ENCODE measurements at places on chromosomes 3 and 15.

GRCh38 chr15:78810362-78811123 is 721 bp downstream of the ADAMTS7 start:
- DNase-seq = no peak

- DNase-seq = no peak
These were observed 137.7 kb downstream of the FILIP1L start for GRCh38 chr3:99976584-99976983.

DNA sequence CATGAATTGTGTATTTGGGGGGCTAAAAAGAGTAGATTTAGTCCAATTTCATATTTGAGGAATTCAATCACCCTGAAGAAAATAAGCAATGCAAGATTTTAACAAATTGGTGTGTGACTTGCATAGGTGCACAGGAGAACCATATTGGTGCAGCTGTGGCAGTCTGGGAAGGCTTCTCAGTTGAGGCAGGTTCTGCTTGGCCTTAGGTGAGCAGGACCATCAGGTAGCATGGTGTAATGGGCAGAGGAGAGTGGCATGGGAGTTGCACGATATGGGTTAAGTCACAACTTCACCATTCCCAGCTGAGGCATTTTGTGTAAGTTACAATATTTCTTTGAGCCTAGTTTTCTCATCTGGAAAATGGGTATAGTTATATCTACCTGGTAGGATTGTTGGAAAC is 10.5 kb downstream of the EBLN2 start:
- DNase-seq = no peak

- no peak for DNase-seq
These were observed 87.2 kb downstream of the TJP1 start for GRCh38 chr15:29734917-29735572.

DNA sequence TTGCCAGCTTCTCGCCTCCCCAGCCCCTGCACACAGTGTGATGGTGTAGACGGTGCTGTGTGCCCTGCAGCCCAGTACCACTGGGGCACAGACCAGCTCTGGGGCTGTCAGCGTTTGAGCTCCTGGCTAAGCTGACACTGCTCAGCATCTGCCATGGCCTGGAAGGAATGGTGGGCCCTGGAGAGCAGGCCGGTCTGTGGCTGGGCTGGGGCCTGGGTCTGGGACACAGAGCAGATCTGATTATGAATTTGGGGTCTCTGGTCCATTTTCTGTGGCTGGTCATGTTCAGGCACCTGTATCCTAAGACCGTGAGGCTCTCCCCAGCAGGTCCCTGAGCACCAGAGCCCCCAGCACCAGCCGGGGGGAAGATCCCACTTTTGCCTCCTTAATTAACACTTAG is 34.7 kb downstream of the HCN4 start:
- DNase-seq = no peak

GRCh38 chr3:74124782-74125181 is 489.7 kb downstream of the CNTN3 start:
- no peak for DNase-seq

GRCh38 chr3:188706599-188706998 is 465.2 kb upstream of the TPRG1 start:
- no peak for DNase-seq

- no peak for DNase-seq
These were observed 53.0 kb downstream of the PLSCR2 start for GRCh38 chr3:146416366-146416765.

GRCh38 chr3:197525706-197526105 is 30.1 kb downstream of the BDH1 start:
- DNase-seq = no peak

DNA sequence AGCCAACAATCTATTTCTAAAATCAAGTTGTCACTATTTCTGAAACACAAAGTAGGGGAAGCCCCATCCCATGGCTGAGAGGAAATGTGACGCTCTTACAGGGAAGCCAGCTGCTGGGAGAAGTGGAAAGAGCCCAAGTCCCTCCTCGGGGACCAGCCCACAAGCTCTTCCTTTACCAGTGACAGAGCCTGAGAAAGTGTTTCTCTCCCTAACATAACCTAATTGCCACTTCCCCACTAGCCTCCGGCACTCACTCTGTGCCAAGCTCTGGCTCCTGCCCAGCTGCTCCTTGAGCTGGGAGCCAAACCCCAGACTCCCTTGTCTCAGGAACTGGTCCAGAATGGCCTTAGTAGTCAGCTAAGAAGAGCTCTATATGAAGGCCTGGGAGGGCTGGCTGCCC is 42.9 kb downstream of the TNFAIP8L3 start:
- no peak for DNase-seq

DNA sequence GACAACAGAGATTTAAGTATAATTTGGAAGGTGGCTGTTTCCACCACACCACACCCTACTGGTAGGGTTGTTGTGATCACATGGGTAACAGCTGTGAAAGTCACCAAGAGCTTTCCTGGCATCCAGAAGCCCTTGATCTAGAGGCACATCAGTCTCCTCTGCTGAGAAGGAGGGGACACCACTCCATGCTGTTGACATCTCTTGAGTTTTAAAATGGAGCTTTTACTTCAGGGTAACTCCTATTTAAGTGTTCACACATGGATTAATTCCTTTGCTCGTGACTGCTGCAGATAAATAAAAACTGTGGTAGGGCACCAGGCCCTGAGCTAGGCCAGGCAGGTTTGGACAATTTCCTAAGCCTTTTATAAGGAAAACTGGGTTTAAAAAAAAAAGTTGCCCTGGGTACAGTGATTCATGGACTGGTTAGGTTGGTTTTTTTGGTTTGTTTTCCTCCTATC is 7.5 kb downstream of the EXOSC7 start:
- DNase-seq = no peak

DNA sequence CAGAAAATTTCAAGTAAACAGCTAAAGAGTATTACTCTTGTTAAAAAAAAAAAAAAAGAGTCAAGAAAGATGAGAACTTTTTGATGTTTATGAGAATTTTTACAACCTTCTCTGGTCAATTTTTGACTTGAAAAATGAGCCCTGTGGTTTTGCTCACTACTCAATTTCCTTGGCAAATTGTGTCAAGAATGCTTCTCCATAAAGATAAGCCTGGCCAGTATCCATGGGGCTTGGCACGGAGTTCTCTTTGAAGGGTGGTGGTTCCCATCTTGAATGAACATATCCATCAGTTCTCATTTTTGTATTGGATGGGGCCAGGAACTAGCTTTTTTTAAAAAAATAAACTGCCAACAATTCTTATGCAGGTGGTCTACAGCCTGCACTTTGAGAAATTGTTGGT is 179.9 kb downstream of the RYR3 start:
- no peak for DNase-seq

- DNase-seq = no peak
These were observed 28.2 kb upstream of the BCL6 start for GRCh38 chr3:187773233-187774184.

DNA sequence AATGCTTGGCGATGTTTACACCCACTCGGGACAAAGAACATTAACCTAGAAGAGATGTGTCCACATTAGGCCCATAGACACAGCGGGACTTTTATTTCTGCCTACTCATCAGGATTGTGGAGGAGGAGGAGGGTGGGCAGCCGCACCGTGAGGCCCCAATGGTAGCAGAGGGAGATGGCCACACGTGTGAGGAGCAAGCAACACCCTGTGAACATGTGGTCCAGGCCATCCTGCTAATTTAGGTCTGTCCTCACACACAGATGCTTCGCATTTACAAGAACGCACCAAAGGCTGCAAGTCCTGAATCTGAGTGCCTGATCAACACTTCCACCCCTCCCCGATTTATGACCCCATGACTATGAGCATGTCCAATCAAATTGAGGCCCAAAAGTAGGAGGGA is 560.0 kb downstream of the GABRG3 start:
- DNase-seq = no peak

- DNase-seq = no peak
These were observed 399.5 kb upstream of the GOLIM4 start for GRCh38 chr3:168495270-168495669.

GRCh38 chr15:79004336-79004735 is 59.5 kb upstream of the CTSH start:
- DNase-seq = no peak

DNA sequence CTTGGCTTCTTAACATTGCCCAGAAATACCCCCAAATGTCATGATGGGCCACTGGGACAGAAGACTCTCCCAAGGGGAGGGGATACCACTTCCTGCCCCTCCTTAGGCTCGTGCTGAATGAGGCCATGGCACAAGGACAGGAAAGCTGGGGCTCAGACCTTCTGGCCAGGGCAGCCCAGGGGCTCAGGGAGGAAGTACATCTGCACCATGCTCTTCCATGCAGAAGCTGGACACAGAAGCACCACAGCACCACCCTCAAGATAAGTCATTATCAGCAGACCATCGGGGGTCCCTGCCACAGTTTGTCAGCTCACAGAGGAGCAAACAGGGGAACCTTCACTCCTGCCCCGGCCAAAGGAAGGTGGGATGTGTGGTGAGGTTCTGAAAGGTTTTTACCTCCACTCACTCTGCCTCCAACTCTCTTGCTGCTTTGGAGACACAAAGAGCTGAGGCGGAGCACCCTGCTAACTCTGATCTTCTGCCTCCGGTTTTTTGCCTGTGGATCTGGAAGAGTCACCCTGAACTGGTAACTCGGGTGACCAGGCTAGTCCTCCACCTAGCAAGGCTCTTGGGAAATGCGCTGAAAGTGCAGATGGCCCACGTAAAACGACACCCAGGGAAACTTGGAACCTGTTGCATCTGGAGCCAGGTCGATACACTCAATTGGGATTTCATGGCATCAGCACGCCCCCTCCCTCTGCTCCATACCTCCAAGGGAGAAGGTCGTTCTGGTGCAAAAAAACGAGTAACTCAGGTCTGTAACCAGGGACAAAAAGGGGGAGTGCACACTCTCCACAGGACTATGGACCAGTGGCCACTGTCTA is 8.3 kb downstream of the BMF start:
- no peak for DNase-seq

- no peak for DNase-seq
These were observed 27.8 kb downstream of the SPTSSB start for GRCh38 chr3:161343540-161343939.

DNA sequence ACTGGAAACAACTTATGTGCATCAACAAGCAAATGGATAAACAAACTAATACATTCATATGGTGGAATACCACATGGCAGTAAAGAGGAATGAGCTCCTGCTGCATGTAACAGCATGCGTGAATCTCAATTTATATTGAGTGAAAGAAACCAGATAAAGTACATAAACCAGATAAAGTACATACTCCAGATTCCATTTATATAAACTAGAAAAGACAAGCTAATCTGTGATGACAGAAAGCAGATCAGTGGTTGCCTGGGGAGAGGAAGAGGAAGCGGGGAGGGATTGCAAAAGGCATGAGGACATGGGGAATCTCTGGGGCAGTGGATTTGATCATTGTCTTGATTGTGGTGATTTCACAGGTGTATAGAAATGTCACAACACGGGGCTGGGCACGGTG is 34.2 kb downstream of the LIMD1 start:
- DNase-seq = no peak

- no peak for DNase-seq
These were observed 37.8 kb upstream of the ATP10A start for GRCh38 chr15:25900901-25901300.

DNA sequence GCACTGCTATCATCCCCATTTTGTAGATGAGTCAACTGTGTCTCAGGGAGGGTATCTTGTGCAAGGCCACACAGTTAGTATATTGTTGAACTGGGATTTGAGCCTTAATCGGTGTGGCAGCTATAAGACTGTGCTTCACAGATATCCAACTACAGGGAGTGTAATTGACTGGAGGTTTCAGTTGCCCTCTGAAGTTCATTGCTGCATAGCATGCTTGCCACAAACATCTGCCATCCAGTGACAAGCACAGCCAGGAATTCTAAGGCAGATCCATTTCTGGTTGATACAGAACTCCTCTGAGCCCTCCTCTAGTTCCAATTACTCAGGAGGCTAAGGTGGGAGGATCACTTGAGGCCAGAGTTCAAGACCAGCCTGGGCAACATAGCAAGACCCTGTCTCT is 16.4 kb downstream of the FSD2 start:
- no peak for DNase-seq

GRCh38 chr3:50495609-50496423 is 7.6 kb downstream of the CACNA2D2 start:
- DNase-seq = no peak

DNA sequence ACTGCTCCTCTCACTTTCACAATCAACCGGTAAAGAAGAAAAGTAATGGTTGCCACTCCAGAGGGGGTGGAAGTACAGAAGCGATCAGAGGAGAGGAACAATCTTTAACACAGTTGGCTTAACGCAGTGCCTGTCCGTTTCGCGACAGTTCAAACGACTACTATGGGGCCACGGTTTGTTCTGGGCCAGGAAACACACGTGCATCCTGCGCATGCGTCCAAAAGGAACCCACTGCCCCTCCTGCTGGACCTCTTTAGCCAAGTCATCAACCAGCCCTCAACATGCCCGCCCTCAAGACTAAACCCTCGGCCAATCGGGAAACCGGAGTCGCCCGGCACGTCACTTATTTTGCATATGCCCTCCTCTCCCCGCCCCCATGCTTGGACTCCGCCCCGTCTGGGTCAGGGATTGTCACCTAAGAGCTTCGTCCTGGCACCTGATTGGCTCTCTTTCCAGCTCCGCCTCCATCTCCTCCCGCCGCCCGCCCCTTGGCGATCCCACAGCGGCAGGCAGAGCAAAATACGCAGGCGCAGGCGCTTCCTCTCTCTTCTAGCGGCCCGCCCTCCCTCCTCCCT is 345 bp upstream of the CDV3 start:
- DNase-seq = peak; percentile 100

- DNase-seq = no peak
These were observed 315.1 kb upstream of the MME start for GRCh38 chr3:154764856-154765640.

GRCh38 chr3:39376959-39377634 is 6.1 kb upstream of the SLC25A38 start:
- DNase-seq = no peak

DNA sequence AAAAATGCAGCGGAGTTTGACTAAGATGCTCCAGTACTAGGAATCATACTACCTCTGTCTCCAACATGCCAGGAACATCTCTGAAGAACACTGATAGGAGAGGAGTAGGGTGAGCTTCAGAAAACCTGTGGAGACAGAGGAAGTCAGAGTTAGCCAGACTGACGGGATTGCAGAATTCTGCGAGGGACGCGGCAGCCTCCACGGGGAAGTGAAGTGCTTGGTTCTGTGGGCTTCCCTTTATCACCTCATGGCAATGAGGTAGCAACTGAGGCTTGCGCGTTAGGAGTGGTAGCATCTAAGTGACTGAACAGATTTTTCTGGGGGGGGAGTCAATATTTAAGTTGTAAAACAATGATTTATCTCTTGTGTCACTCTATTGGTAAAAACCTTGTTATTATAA is 226.3 kb downstream of the MCTP2 start:
- no peak for DNase-seq

- no peak for DNase-seq
These were observed 147.2 kb downstream of the FOXP1 start for GRCh38 chr3:71436337-71436736.

All from stimulated activated CD8-positive, alpha-beta memory T cell treated with anti-CD3 and anti-CD28 coated beads, Interleukin-7, amount 100 ng/mL, for 4 hours (primary cell).